ENCODE measurements at places on chromosomes 1 and 21.

DNA sequence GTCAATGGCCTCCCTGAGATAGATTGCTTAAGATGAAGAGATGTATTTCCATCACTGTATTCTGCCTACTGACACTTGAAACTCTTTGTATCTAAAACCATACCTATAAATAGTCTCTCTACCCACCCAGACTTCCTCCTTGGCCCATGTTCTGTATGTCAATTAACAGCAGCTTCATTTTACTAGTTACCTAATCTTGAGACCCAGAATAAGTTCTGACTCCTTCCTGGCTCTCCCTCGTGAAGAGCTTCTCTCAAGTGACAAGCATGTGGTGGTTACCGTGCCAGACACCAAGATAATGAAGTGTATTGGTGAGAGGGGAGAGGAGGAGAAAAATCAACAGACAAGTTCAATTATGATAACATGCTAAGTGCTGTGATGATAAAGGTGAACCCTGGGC, 128.8 kb upstream of the RAVER2 start:
- DNase-seq: no peak

DNA sequence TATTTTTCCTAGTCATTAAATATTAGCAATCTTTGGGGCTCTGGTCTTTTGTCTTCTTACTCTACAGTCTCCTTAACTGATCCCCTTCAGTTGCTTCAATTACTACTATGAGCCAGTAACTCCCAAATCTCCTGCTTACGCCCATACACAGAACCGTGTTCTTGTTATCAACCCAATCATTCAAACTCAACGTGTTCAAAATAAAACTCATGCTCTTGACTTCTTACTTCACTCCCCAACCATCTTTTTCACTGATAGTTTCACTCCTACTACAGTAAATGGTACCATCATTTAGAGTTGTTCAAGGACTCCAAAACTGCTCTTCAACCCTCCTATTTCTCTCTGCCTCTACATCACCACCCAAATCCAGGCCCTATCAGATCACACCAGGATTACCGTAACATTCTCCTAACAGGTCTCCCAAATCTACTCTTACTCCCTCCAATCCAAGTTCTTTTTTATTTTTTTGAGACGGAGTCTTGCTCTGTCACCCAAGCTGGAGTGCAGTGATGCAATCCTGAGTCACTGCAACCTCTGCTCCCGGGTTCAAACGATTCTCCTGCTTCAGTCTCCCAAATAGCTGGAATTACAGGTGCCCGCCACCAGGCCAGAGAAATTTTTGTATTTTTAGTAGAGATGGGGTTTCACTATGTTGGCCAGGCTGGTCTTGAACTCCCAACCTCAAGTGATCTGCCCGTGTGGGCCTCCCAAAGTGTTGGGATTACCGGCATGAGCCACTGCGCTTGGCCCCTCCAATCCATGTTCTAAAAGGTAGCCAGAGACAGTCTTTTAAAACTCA, 3.0 kb downstream of the YARS1 start:
- no peak for DNase-seq

DNA sequence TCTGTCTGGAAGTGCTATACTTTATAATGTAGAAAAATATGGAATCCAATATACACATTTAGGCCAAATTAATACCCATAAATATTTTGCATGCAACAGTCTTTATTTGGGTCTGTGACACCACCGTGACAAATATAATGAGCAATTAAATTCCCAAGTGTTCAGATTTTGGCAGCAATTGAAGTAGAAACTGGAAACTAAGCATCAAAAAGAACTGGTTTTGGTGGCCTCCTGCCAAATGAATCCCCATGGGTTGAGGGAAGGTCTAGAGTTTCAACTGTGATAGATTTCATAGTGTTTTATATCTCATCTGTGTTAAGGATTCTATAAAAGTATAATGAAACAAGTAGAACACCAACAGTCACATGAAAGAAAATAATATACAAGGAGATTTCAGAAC, 88.4 kb downstream of the DPYD start:
- DNase-seq: no peak

DNA sequence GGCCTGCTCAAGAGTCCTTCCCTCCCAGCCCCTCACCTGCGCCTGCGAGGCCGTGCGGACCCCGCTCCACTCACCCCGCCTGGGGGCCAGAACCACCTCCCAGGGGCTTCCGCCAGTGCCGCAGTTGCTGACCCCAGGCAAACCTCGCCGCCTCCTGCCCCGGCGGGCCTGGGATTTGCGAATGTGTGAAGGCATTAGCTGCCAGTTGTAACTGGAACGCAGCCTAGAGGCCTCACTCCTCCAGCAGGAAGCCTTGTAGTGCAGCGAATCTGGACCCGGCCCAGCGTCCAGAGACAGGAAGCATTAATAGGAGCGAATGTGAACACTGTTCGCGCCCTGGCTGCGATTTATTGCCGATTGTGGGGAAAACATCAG, 140.9 kb upstream of the ARHGEF16 start:
- DNase-seq: peak; percentile 39

DNA sequence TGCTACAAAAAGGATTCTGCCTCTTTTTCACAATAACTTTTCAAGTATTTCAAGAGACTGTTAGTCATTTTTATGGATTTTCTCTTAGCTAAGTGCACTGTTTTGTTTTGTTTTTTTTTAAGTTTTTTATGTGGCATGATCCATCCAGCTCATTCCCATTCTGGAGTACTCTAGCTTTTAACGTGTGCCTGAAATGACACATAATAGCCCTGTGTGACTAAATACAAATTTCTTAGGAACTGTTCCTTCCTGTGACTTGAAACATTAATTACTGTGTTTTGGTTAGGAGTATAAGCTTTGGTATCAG, 143.9 kb downstream of the HS2ST1 start:
- peak; percentile 40 for DNase-seq

GRCh38 chr21:15967661-15968060, 237.9 kb downstream of the USP25 start:
- no peak for DNase-seq

DNA sequence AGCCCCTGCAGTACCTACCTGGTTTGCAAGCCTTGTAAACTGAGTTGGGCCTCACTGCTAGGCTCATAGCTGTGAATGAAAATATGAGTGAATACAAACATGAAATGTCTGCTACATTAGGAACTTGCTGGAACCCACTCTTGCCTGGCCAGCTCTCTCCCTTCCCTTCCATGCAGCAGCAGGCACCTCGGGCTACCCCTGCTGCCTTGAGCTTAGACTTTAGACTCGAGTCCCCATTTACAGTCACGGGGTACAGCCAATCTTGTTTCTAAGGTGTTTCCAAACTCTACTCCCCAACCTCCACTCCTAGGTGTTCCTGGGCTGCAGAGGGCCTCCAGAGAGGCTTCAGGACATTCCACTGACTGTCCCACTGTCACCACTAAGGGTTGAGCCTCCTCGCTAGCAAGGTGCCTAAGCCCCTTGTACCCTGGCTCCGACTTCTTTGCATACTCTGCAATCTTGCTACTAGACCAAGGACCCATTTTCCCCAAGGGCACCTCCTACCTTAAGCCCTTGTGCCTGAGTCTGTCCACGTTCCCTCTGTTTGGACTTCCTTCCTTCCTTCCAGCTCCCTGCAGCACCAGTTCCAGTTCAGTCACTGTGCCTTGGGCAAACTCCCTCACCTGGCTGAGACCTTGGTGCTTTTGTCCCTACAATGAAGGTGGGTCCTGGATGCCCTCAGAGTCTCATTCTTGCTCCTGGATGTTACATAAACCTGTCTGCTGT, 36.9 kb downstream of the CDK18 start:
- no peak for DNase-seq

DNA sequence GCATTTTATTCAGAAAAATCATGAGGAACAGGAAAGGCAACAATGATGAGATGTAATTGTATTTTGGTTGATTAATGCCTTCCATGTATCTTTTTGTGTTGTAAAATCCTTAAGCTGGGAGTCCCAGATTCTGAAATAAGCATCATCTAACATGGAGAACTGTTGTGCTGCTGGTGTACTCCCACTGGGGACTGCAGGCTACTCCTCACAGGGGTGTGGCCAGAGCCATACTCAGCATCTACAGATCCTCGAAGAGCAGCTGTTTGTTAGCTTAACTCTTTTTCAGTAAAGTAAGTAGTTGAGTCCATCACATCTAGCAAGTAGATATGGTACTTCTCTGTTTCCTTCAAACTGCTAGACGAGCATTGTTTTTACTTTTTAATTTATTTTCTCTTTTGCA, 358.0 kb downstream of the BRINP3 start:
- DNase-seq: no peak

DNA sequence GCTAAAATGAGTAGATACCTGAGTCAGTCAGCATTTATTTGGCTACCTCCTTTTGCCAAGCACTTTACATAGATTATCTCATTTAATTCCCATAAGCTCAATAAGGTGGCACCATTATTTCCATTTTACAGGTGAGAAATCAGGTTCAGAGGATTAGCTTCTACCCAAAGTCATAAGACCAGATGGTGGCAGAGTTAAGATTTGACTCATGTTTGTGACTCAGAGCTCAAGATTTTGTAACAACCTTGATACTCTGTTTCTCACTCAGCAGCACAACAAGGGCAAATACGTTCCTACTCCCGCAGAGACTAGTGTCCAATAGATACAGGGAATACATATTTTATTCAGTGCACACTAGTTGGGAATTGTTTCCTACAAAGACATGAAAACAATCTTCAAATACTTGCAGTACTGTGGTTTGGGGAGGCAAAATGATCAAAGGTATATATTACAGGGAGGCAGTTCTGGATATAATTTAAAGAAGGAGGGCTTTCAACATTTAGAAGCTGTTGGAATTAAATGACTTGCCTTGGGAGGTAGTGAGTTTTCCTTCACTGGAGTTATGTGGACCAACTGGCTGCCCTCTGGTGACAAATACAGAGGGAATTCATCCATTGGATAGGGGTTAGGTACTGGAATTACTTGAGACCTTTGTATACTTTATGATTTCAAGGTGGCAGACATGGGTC, 3.6 kb downstream of the LEPR start:
- peak; percentile 62 for DNase-seq

DNA sequence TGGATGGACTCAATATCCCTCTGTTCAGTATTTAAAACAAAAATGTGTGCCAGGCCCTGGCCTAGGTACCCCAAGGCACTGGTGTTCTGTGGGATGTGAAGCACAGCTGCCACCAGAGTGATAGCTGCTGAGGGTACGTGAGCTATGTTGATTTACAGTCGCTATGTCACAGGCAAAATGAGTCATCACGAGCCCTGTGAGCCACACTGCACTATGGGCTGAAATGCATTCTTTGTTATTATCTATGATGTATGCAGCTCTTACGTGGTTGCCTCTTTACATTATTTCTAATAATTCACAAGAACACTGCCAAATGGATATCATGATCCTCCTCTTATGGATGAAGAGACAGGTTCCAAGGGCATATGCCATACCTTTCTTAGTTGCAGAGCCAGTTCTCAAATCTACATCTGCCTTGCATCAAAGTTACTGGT, 2.1 kb downstream of the TEX38 start:
- no peak for DNase-seq

Data from BJ (cell line).